ENCODE measurements at places on chromosomes 3 and 15.

DNA sequence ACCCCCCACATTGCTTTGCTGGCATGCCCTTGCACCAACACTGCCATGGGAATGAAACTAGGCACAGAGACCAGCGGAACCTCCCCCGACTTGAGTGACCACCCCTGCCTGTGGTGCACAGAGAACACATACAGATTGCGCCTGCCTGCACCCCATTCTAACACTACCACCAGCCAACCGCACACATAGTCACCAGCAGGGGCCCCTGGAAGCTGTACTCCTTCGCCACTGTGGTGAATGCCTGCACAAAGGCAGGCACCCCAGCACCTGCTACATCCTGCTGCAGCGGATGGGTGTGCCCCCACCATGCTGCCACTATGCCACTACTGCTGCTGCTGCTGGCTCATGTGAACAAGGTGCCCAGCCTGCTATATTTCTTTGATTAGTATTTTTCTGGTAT is 27.4 kb upstream of the DNAAF4 start:
- no peak for DNase-seq

DNA sequence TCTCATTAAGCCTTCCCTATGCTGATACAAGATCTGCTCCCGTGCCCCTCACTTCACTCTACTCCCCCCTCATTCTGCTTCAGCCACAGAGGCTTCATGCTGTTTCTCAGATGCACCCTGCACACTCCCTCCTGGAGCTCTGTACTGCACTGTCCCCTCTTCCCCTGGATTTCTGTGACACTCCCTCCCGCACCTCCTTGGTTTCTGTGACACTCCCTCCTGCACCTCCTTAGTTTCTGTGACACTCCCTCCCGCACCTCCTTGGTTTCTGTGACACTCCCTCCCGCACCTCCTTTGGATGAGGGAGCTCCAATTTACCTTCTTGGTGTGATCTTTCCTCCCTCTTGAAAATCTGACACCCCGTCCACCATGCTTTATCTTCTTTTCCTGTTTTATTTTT is 28.2 kb downstream of the BDH1 start:
- DNase-seq, result no peak

DNA sequence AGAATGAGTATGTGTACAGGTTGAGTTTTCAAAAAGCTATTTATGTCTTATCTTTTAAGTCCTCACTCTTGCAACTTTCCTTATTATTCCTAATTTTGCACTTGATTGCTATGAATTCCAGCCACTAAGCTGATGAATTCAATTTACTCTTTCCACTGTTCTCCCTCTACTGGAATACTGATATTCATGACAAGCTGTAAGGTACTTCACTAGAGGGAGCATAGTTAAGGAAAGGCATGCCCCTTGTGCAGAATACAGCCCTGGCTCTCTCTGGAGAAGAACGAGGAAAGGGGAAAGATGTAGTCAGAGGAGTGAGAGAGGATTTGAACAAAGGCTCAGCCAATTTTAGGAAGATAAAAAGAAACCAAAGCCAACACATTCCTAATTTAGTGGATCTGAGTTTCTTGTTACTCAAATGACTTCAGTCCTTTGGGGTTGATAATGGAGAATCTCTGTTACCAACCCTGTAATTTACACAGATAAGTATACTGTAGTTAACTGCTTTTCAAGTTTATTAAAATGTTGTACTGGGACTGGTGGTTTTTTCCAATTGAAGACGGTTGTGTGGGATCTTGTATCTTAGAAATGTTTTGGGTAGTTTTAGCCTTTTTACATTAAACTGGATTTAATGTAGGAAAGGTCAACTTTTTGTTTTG is 4.0 kb downstream of the SCAANT1 start:
- DNase-seq, result peak; percentile 11

DNA sequence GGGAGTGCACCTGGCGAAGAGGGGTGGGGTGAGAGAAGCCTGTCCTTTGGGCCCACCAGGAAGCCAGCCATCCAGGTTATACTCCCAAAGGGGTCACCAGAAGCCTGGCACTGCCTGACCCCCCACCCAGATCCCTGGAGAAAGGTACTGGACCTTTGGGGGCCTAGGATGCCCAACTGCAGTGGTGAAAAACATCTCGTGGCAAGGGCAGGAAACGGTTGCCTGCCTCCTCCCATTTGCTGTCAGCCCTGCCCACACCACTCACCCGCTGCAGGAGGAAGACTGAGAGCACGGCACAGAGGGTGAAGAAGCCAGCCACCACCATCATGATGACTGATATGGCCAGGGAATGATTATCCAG is 2.2 kb upstream of the ULK3 start:
- no peak for DNase-seq

DNA sequence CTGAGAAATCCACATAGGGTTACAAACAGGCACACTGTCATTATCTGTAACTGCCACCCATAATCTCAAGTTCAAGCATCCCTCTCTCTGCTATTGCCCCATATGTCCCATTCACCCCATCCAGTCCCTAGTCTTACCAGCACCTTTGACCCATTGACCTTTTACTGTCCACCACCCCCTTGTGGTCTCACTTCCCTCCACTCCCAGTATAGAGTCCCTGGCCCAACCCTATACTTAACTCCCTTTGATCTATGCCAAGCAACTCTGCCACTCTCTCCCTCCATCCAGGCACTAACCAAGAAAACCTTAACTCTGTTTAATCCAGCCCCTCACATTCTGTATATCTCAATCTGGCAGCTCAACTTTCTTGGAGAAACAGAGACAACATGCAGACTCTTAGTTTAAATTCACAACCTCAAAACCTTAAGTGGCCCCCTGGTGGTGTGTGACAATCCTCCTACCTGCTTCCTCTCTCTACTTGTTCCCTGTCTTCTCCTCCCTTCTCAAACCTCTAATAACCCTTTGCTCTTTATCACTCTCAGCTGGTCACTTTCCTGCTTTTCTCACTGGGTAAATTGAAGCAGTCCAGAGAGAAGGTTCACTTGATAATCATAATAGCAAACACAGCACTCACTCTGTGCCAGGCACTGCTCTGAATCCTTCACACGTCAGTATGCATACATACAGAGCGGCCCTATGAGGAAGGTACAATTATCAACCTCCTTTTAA is 162.7 kb downstream of the STT3B start:
- peak; percentile 52 for DNase-seq

GRCh38 chr3:186178412-186178811 is 69.5 kb upstream of the ETV5 start:
- DNase-seq, result no peak

- no peak for DNase-seq
Observed at GRCh38 chr3:78517965-78518364, 1249.8 kb downstream of the ROBO1 start.

DNA sequence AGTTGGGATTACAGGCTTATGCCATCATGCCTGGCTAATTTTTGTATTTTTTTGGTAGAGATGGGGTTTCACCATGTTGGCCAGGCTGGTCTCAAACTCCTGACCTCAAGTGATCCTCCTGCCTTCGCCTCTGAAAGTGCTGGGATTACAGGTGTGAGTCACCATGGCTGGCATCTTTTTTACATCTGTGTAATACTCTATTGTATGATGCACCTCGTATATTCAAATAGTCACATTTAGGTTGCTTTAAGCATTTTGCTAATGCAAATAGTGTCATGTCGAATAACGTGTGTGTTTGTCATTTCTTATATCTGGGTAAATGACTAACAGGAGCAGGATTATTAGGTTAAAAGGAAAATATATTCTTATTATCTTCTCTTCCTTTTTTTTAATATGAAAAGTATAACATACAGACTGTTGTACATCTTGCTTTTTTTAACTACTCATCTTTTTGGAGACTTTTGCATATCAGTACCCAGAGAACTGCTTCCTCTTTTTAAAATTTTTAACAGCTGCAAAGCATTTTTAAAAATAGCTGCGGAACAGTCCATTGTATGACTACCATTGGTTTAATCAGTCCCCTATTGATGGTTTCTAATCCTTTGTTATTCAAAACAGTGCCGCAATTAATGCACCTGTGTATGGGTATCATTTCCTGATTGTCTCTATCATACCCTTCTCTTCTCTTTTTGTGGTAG is 13.4 kb downstream of the SCAMP5 start:
- no peak for DNase-seq

DNA sequence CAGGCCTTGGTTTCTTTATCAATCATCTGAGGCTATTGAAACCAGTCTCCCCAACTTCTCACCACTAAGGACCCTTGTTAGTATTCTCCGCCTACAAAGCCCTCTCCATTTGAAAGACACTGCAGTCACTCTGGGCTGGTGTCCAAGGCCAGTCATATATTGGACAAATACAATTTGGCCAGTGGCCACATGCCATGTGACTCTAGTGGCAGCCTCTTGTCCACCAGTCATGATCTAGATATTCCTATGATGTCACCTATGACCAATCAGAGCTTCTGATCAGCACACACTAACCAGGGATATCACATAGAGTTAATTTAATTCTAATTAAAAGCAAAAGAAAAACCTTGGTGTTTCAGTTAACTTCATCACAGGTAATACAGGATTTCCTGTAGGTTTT is 68.2 kb downstream of the RAB11A start:
- no peak for DNase-seq

DNA sequence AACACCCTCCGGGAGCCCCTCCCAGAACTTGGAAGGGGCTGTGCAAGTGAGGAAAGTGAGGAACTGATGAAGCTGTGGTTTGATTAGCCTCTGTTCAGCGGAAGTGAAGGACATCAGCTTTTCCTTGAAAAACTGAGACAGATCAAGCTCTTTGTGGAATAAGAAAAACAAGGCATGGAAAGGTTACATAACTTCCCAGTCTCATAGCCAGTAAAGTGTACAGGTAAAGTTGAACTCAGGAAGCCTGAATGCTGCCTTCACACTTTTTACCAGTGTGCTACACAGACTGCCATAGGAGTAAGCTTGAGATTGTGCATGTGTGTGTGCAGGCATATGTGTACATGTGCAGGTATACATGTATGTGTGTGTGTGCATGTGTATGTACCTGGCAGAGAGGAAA is 293.2 kb downstream of the FGF12 start:
- no peak for DNase-seq

DNA sequence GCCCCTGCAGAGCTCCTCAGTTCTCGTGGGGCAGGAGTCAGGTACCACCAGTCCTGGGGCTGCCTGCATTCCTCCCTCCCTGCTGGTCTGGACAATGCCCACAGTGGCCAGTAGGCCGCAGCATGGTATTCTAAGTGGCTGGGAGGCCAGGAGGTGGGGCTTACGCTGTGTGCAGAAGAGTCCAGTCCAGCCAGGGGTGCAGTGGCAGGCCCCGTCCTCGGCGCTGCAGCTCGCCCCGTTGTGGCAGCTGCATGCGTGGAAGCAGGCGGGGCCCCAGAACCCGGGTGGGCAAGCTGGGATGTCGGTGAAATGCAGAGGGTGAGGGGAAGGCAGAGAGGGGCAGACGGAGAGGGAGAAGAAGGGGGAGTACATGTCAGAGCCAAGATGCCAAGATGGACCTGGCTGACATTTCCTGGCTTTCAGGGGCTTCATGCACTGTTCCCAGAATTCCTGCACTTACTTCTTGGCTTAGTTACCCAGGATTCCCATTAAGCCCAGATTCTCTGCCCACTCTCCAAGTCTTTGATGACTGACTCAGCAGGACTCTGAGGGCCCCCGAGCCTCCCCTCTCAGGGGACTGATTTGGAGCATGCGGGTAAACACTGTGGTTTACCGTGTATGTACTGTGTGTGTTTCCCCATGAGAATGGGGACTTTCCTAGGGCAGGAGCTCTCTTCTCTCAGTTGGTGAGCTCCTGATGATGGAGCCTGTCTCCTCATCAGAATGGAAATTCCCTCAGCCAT is 47.5 kb downstream of the RAB11A start:
- peak; percentile 82 for DNase-seq

DNA sequence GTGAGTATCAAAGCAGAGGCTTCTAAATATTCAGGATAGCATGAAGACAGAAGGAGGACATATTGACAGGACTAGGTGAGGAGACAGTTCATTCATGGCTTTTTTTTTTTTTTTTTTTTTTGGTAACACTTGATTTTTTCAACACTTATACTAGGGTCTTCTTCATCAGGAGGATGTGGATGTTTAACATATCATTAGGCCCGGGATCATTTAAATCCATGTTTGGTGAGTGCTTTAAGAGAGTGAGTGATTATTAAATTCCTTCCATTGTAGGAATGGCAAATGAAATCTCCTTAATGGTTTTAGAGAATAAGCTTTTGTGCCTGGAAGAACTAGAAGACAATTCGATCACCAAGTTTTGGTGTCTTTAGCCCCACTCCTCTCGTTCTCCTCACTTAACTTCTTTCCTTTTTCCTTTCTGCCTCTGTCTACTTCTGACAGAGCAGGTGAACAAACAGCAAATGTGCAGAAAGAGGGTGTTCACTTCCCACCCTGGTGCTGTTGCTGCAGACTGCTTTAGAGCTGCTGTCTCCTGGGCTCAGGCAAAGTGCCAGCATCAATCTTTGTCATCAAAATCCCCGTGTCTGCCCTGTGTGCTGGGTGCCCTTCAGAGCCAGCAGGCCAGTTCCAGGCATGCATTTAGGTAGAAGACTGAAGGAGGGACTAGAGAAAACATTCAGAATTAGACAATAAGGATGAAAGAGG is 35.6 kb upstream of the RAB11A start:
- DNase-seq, result no peak

DNA sequence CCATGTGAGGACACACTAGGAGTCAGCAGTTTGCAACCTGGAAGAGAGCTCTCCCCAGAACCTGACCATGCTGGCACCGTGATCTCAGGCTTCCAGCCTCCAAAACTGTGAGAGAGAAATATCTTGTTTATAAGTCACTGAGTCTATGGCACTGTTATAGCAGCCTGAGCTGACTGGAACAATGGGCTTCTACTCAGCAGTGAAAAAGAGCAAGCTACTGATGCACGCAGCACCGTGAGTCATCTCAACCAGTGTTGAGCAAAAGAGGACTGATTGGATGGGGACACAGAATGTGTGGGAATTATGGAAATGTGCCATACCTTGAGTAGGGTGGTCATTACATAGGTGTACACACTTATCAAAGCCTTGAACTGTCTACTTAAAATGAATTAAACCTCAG is 230.4 kb downstream of the PLCL2 start:
- no peak for DNase-seq

DNA sequence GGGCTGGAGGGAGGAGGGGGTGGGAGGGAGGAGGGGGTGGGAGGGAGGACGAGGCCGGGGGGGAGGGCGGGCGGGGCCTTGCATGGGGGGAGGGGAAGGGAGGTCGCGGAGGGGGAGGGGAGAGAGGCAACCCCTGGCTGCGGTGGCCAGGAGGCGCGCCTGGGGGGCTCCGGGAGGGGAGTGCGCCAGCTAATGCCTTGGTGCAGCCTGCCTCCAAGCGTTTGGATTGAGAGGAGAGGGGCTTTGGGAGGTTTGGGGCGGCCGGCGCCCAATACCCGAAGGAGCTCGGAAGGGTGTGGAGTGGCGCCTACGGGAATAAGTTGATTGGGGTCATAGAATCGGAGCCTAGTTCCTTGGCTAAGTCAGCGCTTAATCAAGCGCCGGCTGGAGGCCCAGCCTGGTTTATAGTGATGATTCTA is 557 bp downstream of the TFG start:
- peak; percentile 46 for DNase-seq

All from HuH-7 (cell line).